ENCODE measurements at places on chromosomes 7 and 10.

- DNase-seq = no peak
Measured at GRCh38 chr10:62079885-62080559, 178.5 kb downstream of the ARID5B start.

DNA sequence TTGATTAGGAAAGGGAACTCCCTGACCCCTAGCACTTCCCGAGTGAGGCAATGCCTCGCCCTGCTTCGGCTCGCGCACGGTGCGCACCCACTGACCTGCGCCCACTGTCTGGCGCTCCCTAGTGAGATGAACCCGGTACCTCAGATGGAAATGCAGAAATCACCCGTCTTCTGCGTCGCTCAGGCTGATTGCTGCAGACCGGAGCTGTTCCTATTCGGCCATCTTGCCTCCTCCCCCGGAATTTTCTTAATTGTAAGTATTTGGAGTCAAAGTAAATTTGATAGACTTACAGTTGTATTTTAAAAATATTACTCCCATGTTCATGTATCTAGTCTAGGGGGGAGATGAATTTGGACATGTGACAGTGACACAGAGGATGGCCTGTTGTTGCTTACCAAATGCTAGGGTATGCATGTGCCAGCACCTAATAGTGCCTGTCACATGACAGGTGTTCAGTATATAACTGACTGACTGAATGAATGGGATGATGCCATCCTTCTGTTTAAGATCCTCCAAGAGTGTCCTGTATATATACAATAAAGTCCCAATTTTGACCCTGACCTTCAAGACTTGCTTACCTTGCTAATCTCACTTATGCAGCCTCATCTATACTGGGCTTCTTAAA lies 42.0 kb upstream of the ICA1 start:
- DNase-seq = no peak

DNA sequence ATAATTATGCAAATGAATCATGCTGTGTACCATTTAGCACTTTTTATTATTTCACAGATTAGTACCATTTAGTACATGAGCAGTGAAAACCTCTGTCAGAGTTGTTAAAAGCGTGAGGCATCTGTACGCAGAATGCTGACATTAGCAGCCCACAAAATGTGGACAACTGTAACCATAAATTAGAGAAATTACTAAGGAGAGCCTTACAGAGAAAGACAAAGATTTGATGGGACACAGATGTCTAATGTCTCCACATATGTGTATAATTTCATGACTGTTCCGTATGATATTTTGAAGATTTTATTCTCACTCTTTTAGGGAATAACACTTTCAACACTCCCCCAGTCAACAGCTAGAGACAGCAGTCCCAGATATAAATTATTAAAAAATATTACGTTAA lies 414.0 kb upstream of the ANKRD30A start:
- no peak for DNase-seq

- DNase-seq = no peak
Measured at GRCh38 chr7:37684927-37685326, 1.4 kb downstream of the GPR141 start.

- no peak for DNase-seq
Measured at GRCh38 chr10:110401401-110402076, 96.2 kb upstream of the DUSP5 start.

DNA sequence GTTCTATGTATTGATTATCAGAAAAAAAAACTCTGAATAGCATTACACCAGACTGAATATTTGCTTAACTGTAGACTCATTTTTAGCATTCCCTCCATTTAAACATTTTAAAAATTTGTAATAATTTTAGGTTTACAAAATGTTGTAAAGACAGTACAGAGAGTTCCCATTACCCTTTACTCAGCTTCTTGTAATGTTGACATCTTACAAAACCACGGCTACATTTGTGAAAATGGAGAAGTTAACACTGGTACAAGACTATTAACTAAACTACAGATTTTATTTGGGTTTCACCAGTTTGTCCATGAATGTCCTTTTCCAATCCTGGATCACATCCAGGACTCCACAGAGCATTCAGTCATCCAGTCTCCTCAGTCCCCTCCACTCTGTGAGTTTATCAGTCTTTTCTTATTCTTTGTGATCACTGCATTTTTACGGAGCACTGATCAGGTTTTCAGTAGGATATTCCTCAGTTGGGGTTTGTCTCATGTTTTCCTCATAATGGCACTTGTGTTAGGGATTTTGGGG lies 130.0 kb upstream of the EEPD1 start:
- DNase-seq = no peak

- DNase-seq = no peak
Measured at GRCh38 chr10:70380350-70381135, 1.9 kb downstream of the LRRC20 start.

DNA sequence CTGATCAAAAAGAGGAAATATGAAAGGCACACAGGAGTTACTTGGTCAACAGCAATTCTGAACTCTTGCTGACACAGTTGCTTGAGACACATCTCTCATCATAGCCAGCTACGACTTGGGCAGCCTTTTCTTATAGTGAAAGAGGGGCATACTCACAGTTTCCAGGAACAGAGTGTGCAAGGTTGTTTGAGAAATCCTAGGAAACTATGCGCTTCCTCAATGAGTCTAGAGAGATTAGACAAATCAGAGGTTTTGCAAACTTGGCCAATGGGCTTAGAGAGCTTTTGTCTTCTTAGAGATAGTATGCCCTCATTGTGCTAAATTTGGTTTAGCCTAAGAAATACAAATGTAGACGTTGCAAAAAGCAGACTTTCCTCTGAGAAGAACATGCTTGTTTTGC lies 370.4 kb downstream of the HGF start:
- no peak for DNase-seq

GRCh38 chr7:157807510-157807909 lies 470.7 kb downstream of the DNAJB6 start:
- no peak for DNase-seq

DNA sequence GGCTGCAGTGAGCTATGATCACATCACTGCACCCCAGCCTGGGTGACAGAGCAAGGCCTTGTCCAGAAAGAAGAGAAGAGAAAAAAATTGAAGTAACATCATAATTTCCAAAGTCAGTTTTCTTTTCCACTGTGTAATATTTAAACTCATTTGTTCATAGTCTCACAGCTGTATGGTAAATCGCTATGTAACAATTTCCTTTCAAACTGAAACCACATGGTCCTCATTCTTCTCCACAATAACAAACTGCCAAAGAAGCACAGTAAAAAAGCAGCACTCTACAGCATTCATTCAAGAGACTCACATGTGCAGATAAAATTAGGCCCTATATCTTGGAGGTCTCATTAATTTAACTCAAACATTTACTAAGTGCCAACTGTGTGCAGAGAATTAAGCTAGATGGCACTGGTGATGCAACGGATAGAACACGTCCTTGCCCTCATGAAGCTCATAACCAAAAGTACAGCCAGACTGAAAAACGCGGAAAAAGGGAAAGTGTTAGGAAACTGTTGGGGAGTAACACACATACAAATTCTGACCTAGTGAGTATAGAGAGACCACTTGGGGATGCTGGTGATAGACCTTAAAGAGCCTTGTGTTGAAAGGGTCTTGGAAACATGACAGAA lies 174.0 kb upstream of the KCTD7 start:
- no peak for DNase-seq

DNA sequence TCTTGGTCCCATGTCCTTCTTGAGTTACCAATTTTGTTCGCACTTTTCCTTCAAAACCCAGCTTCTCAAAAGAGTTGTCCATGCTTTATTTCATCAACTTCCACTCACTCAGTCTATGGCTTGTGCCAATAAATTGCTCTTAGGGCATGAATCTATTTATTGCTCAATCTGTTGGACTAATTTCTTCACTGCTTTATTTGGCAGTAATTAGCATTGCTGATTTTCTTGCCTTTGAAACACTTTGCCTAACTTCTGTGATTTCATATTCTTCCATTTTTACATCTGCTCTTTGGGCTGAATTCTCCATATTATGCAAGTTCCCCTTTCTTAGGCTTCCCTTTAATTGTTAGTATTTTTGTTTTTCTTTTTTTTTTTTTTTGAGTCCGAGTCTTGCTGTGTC lies 16.8 kb downstream of the DLD start:
- DNase-seq = no peak

DNA sequence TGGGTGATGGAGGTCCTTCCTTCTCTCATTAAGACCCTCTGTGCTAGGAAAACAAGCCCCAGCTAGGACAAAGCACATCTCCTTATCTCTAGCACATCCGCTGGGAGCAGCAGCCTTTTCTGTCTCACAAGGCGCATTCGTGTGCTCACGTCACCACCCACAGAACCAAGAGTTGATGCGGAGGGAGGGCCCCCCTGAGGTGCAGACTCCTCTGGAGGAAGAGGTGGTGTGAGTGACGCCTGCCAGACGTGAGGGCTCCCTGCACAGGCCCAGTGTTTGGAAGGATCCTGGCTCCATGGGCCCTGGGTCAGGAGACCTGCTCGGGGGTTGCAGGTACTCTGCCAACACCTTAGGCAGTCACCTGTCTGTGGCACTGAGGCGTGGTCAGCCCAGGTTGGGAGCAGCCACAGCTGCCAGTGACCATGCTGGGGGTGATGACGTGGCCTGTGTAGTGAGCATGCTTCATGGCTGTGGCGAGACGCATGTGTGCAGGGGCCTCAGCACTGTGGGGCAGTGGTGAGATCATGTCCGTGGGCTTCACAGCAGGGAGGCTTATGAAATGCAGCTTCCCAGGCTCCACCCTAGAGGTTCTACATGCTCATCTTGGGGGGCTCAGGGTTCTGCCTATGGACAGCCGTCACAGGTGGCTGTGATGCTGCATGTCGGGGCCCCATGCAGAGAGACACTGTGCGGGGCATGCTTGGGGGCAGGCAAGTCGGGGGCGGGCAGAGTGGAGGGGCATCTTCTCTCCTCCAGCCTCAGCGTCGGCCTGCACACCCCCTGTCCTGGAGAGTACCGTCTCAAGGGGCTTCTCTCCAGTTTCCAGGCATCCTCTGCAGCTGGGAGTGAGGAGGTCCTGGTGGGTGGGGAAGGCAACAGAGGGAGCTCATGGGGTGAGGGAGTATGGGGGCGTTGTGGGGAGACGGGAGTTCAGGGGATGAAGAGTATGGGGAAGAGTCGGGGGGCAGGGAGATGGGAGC lies 56.2 kb upstream of the DPYSL4 start:
- no peak for DNase-seq

- DNase-seq = no peak
Measured at GRCh38 chr7:1913466-1914282, 243.6 kb downstream of the ELFN1 start.

- no peak for DNase-seq
Measured at GRCh38 chr10:119421891-119422681, 120.4 kb downstream of the RGS10 start.

DNA sequence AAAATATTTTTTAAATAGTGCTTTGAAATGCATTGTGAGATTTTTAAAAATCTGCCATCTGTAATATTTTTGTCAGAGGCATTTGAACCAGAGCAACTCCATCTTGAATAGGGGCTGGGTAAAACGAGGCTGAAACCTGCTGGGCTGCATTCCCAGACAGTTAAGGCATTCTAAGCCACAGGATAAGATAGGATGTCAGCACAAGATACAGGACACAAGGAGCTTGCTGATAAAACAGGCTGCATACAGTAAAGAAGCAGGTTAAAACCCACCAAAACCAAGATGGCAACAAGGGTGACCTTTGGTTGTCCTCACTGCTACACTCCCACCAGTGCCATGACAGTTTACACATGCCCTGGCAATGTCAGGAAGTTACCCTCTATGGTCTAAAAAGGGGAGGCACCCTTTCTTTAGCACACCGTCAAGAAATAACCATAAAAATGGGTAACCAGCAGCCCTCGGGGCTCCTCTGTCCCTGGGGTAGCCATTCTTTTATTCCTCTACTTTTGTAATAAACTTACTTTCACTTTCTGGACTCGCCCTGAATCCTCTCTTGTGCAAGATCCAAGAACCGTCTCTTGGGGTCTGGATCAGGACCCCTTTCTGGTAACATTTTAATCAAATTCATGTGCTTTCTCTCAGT lies 273.7 kb downstream of the SEMA3D start:
- DNase-seq = no peak

DNA sequence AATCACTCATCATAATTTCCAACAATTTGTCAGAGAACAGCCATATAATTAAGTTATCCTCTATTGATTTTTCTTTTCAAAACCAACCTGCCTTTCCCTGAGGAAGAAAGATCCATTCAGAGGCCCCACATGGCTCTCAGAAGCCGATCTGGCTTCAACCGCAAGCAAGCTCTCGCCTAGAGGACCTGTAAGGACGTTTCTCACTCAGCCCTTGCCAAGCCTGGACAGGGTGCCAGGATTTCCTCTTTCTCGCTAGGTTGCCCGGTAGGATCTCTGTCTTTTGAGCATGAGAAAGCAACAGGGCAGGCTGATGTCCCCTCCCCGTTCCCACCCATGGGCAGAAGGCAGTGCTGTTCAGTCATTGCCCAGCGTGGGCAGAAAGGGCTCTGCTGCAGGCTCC lies 13.0 kb downstream of the AIFM2 start:
- no peak for DNase-seq

GRCh38 chr7:2003931-2004812 lies 228.6 kb downstream of the MAD1L1 start:
- no peak for DNase-seq

GRCh38 chr7:39272111-39272510 lies 294.1 kb upstream of the YAE1 start:
- no peak for DNase-seq

GRCh38 chr7:5481241-5482019 lies 57.8 kb upstream of the TNRC18 start:
- no peak for DNase-seq

DNA sequence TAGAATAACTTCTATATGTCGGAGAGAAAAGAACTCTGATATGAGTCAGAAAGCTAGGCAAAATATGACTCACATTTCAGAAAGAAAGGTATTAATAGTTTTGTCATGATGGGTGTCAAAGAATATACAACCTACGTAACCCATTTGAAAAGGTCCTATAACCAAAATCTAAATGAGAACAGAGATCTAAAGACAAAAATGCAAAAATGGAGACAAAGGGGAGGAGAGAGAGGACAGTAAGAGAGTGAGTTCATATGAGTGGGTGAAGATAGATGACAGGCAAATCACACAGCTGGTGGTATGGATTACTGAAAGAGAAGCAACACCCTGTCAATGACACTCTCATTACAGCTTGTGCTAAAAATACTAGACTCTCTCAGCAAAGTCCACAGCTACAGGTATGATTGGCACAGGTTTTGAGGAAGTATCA lies 25.6 kb downstream of the ANKMY2 start:
- DNase-seq = no peak

DNA sequence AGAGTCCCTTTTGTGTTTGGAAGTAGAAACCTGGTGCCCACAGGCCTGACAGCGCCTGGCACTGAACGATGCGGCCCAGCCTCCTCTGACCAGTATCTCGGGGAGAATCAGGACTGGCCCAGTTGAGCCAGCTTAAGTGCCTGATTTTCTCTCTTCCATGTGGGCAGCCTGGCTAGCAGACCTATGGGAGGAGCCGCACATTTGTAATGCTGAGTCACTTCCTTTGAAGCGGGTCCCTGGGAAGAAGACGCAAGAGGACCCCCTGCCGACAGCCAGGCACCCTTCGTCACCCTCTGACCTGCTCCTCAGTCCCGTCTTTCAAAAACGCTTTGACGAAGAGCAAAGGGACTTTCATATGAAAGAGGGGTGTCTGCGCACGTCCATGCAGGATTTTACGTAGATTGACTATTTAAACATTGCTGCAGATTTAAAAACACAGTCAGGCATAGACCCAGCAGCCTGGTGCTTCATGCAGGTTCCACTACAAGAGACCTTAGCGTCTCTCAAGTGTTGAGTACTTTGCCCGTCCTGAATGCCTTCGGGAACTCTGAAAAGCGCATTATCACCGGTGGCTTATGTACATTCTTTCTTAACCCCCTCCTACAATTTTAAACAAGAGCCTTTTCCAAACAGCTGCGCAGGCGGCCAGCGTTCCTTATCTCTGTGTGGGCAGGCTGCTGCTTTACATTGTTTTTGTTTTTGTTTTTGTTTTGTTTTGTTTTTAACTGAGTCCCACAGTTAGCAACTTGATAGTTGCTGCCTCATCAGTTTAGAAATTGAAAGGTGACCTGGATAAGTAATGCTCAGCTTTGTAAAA lies 36.5 kb upstream of the AP5Z1 start:
- DNase-seq = peak; percentile 25

Data from activated CD4-positive, alpha-beta T cell treated with anti-CD3 and anti-CD28 coated beads for 4 hours (primary cell).